D341Med (cell line): ENCODE measurements at places on chromosomes 2 and 18.
A peak's percentile ranks its signal among the peaks of the same experiment; 100 is the strongest.

GRCh38 chr2:9207641-9208311 is 1.2 kb downstream of the ASAP2 start:
- peak; percentile 70 for DNase-seq

- DNase-seq: no peak
Observed at GRCh38 chr2:237282568-237283128, 131.3 kb downstream of the COL6A3 start.

DNA sequence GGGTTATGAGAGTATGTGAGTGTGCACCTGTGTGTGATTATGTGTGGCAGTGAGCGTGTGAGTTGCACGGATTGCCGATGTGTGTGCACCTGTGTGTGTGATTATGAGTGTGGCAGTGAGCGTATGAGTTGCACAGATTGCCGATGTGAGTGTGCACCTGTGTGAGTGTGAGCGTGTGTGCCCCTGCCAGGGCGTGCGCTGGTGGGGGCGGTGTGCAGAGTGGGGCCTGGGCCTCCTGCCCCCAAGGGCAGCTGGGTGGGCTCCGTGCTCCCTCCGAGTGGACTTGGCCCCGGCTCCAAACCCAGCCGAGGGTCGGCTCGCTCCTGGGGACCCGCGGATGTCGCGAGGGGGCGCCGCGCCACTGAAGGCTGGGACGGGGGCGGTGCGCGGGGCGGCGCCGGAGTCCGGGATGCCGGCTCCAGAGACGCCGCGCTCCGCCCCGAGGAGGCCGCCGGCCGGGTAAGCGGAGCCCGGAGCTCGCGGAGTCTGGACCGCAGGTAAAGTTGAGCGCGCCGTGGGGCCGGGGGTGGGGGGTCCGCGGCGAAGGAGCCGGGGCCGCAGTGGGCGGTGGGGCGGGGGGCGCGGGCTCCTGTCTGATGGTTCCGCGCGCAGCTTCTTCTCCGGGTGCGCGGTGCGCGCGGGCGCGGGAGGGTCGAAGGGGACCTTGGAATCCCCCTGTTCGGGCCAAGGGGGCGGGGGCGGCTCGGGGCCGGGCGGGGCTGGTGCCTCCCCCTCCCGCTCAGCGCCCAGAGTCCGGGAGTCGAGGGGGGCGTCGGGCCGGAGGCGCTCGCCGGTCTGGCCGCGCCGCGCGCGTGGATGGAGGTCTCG is at the start of gene KCNG2:
KCNG2 (plus strand) TSS at position 421 of the 828 bp plus-strand sequence. CDS start 65,730 bp downstream, outside the sequence.
- DNase-seq: peak; percentile 92

DNA sequence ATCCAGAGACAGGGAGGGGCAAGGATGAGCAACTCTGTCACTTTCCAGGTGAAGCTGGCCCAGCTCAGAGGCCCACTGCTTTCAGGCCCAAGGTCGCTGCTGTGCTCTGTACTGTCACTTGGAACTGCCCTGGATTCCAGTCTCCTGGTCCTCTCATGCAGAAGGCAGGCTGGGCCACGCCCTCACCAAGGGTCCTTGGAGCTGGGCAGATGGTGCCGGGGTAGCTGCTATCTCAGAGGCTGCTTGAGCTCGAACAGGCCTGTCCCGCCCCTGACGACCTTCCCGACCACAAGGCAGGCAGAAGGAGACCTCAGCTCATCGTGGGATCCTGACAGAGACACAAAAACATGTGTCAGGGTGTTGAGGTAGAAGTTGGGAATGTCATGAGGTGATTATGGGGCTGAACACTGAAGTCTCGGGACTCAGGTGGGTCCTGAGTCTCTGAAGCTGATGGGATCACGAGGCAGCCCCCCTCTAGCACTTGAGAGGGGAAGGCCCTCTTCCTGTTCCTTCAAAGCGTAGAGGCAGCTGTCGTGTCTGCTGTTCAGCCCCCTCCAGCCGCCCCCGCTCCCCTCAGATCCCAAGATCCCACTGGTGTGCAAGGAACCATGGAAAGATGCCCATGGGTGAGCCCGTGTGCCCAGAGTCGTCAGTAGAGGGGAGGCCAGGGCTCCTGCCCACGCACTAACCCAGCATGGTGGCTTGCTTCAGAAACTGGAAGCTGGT is 78.3 kb downstream of the POLR1A start:
- DNase-seq: no peak

DNA sequence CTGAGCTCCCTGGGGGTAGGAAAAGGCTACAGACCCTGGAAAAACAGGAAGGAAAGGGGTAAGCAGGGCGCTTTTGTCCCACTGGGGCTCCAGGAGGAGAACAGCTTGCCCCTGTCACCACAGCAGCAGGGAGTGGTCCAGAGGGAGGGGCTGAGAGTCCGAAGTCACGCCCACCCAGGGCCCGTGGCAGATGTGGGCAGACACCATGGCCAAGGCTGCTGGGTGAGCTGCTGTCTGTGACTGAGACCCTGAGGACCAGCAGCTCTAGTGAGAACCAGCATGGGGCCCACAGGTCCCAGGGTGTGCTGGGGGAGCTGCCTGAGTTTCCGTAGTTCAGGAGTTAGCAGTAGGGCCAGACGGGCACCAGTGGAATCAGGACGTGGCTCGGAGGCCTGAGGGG is 162.0 kb downstream of the SPP2 start:
- no peak for DNase-seq

- DNase-seq: no peak
Observed at GRCh38 chr2:98704499-98705332, 26.2 kb downstream of the MGAT4A start.

DNA sequence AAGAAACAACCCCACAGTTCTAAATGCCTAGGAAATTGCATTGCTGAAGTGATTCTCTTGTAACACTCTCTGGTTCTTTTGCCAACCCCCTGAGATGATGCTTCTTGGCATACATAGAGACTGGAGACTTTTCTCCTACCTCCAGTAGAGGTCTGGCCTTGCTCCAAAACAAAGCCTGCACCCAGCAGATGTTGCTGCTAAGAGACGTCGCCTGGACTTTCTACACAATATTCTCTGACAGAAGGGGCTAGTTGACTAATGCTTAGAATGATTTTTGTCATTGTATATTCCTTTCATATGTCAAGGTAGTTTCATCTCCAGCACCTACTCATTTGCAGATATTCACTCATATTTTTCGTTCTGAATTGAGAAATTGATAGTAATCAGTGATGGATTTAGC is 24.6 kb downstream of the SOWAHC start:
- no peak for DNase-seq

- DNase-seq: no peak
Observed at GRCh38 chr18:34550902-34551301, 159.2 kb upstream of the DTNA start.

GRCh38 chr2:160207271-160207670 is 7.2 kb upstream of the ITGB6 start:
- DNase-seq: no peak

- peak; percentile 53 for DNase-seq
Observed at GRCh38 chr2:138500592-138501424, 762 bp upstream of the SPOPL start.

DNA sequence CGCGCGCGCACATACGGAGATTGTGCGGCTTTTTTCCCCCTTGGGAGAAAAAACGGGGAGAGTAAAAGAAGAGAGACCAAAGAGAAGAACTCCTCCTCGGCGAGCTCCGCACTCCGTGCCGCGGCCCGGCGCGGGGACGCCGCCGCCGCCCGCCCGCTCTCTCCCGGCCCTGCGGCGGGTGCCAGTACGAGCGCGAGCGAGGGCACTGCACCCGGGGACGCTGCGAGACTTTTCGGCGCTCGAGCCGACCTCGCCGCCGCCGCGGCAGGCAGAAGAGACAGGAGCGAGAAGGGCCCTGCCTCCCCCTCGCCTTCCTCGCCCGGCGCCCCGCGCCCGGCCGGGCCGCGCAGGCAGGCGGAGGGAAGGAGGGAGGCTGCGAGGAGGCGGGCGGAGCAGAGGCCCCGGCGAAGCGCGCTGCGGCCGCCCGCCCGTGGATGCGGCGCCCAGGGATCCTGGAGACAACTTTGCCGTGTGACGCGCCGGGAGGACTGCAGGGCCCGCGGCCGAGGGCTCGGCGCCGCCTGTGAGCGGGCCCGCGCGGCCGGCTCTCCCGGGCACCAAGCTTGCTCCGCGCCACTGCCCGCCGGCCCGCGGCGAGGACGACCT is 857 bp upstream of the INHBB start:
- DNase-seq: peak; percentile 67

DNA sequence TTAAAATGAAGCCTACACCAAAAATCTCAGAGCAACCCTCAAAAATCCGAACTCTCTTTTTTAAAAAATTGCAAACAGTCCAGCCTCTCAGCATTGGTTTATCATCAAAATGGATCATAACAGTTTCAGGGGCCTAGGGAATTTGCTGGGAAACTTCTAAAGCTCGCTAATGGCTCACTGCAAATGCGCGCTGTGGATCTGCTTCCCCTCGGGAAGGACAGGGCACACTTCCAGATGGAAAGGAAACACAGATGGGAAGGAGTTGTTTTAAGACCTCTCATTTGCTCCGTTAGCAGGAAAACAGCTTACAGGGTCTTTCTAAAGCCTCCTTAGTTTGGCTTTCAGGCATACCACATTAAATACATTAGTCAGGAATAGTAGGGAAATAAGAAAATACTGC is 27.2 kb downstream of the FECH start:
- DNase-seq: peak; percentile 67

- DNase-seq: no peak
Observed at GRCh38 chr2:133461484-133461883, 106.8 kb downstream of the NCKAP5 start.

DNA sequence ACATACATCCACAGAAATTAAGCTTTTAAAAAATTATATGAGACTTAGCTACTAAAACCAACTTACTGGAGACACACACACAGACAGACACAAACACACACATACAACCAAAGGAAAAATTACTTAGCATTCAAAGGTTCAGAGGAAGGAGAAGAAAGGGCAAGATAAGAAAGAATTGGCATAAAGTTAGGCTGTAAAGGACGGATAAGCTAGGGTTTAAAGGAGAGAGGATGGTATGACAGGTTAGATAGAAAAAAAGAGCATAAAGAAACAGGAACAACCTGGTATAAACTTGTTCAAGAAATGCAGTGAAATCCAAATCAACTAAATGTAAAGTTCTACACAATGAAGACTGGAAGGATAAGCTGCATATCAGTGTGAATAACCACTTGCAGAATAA is 73.4 kb downstream of the SLC66A3 start:
- DNase-seq: no peak

GRCh38 chr2:205475416-205475768 is 206.9 kb upstream of the NRP2 start:
- DNase-seq: no peak

- no peak for DNase-seq
Observed at GRCh38 chr18:60684843-60685513, 312.4 kb upstream of the MC4R start.

DNA sequence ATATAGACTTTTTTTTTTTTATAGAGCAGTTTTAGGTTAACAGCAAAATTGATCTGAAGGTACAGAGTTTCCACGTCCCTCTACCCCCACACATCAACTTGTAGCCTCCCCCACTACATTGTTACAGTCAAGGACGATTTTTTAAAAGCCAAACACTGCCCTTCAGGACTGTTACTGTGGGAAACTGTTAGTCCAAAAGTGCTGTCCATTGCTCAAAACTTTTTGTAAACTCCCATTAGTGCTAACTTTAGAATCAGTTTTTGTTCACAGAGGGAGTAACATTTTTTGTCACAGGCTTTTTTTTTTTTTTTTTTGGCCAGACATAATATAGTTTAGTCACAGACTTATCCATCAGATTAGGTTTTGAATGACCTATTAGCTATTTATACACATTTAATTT is 24.1 kb downstream of the ELP2 start:
- DNase-seq: no peak

GRCh38 chr2:227477291-227477690 is 5.3 kb downstream of the AGFG1 start:
- DNase-seq: no peak

- DNase-seq: no peak
Observed at GRCh38 chr2:234211797-234212196, 161.3 kb downstream of the SPP2 start.

DNA sequence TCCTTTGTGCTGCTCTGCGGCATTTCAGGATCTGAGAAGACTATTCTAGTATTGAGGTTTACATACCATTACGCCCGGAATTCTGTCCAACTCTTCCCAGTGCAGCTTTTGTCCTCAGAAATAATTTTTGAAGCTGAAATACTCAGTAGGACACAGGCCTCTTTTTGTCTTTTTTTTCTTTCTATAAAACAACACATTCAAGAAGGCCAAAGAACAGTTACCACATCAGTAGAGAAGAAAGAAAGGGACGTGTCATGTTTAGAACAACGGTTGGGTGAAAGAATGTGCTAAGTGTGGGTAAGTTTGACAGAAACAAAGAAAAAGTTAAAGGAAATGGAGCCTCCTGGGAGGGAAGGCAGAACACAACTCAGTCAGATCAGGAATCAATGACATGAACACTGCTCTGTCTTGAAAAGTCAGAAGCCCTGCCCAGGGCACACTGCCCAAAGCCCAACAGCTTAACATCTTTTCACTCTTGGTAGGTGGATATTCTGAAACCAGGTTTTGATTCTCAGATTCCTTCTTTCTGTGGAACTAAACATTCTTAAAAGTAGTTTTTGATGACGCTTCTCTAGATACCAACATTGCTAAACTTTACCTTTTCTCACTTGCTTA is 198.6 kb upstream of the CWC22 start:
- no peak for DNase-seq

- DNase-seq: no peak
Observed at GRCh38 chr18:12652861-12653401, 5.0 kb downstream of the SPIRE1 start.

- peak; percentile 62 for DNase-seq
Observed at GRCh38 chr18:2948038-2948437, 64.9 kb downstream of the LPIN2 start.

DNA sequence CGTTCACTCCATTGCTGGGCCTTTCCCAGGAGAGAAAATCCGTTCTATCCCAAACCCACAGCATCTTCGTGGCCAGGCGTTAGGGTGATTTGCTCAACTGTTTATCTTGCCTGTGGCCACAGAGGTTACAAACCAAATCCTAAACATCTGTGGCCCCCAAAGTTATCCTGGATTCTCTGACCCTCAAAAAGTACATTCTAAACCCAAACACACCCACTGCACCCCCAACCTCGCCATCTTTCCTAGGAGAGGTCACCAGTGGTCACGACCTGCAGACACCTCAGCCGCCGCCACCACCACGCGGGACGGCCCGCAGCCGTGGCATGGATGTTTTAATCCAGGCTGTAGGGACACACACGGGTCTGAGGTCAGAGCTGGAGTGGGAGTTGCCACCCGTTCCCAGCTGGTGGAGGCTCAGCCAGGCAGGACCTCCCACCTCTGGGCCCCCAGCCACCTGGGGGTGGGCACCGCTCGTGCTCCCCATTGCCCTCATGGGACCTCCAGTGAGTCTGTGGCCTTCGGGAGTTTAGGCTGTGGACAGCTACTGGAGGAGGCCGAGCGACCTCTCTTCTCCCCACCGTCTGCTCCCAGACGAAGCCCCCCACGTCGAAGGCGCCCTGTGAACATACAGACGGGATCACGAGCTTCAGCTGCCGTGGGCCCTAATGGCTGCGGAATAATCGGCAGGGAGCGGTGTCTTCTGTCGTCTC is 72.0 kb downstream of the KCNG2 start:
- no peak for DNase-seq
